Activated CD8-positive, alpha-beta memory T cell treated with anti-CD3 and anti-CD28 coated beads for 48 hours (primary cell): ENCODE measurements at places on chromosomes 2 and 18.

- DNase-seq, result no peak
These were observed 4.8 kb downstream of the PDK1 start for GRCh38 chr2:172560721-172561120.

GRCh38 chr2:115161771-115162493 lies 719.5 kb downstream of the DPP10 start:
- DNase-seq, result no peak

DNA sequence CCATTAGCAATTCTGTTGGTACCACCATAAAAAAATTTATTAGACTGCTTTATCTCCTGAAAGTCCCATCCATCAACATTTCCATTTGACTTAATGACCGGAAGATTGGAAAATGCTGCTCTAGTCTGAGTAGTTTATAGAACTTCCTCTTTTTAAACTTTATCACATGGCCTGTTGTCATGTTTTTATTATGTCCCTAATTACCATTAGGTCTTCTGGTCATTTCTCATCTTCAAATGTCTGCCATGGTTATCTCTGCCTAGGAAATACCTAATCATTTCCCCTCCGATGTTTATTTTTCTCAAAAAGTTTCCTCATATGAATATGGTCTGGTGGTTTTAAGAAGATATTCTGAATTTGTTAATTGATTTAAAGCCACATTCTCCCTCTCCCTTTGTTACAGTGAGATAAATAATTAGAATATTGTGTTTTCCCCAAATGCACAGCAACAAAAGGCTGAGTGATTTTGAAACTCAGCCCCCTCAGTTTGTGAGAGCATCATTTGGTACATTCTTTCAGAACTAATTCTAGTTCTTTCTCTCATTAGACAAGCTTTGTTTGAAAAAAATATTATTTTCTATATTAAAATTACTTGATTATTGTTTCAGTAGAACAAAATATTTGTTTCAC lies 317.1 kb upstream of the ST6GAL2 start:
- no peak for DNase-seq

- DNase-seq, result no peak
These were observed 237.3 kb downstream of the OSR1 start for GRCh38 chr2:19120941-19121750.

GRCh38 chr18:9766076-9766481 lies 58.0 kb downstream of the RAB31 start:
- DNase-seq, result no peak

- no peak for DNase-seq
These were observed 101.3 kb upstream of the KLHL29 start for GRCh38 chr2:23283653-23284052.
